ENCODE measurements at places on chromosomes 3 and 15. TPM values are rescaled to one million over a fixed set of nuclear protein-coding genes. Genes with fewer than 3 reads are reported as not detected.

- H3K27ac ChIP-seq = no peak overlapping the region
- H3K4me1 ChIP-seq = no peaks in the 10 kb centered on the region
- DNase-seq = no peak
- no peaks in the 10 kb centered on the region for H3K27me3 ChIP-seq
- H3K36me3 ChIP-seq = no peaks in the 10 kb centered on the region
- no peak overlapping the region for H3K4me3 ChIP-seq
Measured at GRCh38 chr15:47812470-47812999, 95.2 kb downstream of the SEMA6D start.

DNA sequence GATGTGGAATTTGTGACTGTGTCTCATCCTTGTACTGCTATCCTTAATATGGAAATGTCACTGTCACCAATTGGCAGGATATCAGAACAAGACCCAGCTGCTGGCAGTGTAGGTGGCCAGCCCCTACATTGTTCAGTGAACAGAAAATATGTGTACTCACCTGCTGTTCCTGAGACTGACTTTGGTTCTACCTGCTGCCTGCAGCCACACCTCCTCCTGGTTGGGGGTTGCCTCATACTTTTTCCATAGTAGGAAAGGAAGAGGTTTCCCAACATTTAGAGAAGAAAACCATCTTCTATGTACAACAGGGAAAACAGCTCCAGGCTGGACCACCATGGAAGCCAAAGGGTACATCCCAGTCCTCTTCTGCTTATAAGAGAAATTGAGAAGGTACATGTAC is 35.9 kb downstream of the SLC12A1 start:
- no peak overlapping the region for H3K27ac ChIP-seq
- H3K4me1 ChIP-seq = no peaks in the 10 kb centered on the region
- no peak overlapping the region for H3K4me3 ChIP-seq
- no peaks in the 10 kb centered on the region for H3K36me3 ChIP-seq
- peaks cover 4% of the 10 kb centered on the region for H3K27me3 ChIP-seq

- H3K4me3 ChIP-seq = no peak overlapping the region
- H3K27ac ChIP-seq = no peak overlapping the region
- no peaks in the 10 kb centered on the region for H3K27me3 ChIP-seq
- no peaks in the 10 kb centered on the region for H3K36me3 ChIP-seq
- DNase-seq = no peak
- no peaks in the 10 kb centered on the region for H3K4me1 ChIP-seq
Measured at GRCh38 chr15:76799760-76800159, 105.4 kb downstream of the SCAPER start.

DNA sequence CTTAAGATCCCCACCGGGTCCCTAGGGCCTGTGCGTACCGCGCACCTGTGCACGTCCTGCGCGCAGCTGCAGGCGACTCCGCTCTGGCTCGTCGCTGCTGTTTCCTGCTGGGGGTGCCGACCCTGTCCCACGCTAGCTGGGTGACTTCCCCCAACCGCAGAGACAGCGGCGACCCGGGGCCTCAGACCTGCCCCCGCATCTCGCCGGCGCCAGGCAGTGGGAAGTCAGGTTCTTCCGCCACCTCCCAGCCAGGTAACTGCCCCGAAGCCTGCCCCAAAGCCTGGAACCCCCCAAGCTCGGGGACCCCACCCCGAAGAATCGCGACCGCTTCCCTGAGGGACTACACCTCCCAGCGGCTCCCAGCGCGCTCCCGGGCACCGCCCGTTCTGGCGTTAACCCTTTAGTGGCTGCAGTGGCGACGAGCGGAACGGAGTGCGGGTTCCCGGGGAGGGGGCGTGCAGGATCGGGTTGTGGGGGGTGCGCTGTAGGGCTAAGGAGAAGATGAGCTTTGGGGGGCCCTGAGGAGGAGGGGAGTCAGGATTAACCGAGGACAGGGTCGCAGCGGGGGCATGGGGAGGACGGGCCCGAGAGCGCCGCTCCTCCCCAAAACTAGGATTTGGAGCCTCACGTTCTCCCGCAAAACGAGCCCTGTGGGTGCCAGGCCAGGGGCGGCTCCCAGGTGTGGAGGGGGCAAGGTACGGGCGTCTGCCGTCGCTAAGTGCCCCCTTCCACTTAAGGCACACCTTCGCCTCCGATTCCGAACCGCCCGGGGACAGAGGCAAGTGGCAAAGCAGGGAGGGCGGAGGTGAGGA is 589 bp downstream of the NEIL1 start:
- peaks cover 15% of the 10 kb centered on the region for H3K4me1 ChIP-seq
- DNase-seq = peak; percentile 16
- peak overlapping the region; percentile 85 for H3K27ac ChIP-seq
- peak overlapping the region; percentile 87 for H3K4me3 ChIP-seq
- no peaks in the 10 kb centered on the region for H3K27me3 ChIP-seq

- no peak for DNase-seq
- no peaks in the 10 kb centered on the region for H3K36me3 ChIP-seq
- H3K4me3 ChIP-seq = no peak overlapping the region
- no peaks in the 10 kb centered on the region for H3K27me3 ChIP-seq
Measured at GRCh38 chr3:159616234-159616825, 372.3 kb upstream of the IL12A start.

DNA sequence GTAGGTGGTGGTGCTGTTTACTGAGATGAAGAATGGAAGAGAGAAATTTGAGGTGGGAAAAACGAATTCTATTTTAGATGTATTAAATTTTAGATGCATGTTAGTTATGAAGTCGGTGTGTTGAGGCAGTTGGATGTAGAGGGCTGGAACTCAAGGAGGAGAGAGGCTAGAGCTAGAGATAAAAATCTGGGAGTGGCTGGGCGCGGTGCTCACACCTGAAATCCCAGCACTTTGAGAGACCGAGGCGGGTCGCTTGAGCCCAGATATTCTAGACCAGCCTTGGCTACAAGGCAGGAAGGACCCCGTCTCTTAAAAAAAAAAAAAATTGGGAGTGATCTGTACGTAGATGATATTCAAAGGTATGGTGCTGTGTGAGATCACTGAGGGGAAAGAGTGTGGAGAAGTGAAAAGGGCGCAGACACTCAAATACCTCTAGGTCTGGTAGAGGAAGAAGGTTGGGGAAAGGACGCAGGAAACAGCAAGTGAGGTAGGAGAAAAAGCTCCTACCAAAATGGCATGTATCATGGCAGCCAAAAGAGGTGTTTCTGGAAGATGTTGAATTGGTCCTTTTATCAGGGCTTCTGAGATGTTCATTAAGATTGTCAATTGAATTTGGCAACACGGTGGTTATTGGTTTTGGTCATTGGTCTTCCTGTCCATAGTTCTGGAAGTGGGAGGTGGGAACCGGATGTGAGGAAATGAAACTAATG is 1.8 kb downstream of the YEATS2 start:
- H3K4me1 ChIP-seq = peaks cover 18% of the 10 kb centered on the region
- H3K36me3 ChIP-seq = 0 out of 2 replicates have a peak, but pooled peaks cover 2% of the 10 kb centered on the region
- H3K4me3 ChIP-seq = peak overlapping the region; percentile 79
- no peaks in the 10 kb centered on the region for H3K27me3 ChIP-seq

- H3K27me3 ChIP-seq = no peaks in the 10 kb centered on the region
- no peak overlapping the region for H3K27ac ChIP-seq
- no peaks in the 10 kb centered on the region for H3K36me3 ChIP-seq
- no peak overlapping the region for H3K4me3 ChIP-seq
Measured at GRCh38 chr3:38643592-38643991, 5.9 kb downstream of the SCN5A start.

GRCh38 chr15:45084163-45084562 is 29.8 kb downstream of the DUOX2 start:
- H3K36me3 ChIP-seq = no peaks in the 10 kb centered on the region
- no peak overlapping the region for H3K27ac ChIP-seq
- no peak for DNase-seq
- no peaks in the 10 kb centered on the region for H3K4me1 ChIP-seq
- H3K27me3 ChIP-seq = 0 out of 2 replicates have a peak, but pooled peaks cover under 1% of the 10 kb centered on the region

GRCh38 chr3:133563186-133563591 is 10.3 kb upstream of the CDV3 start:
- no peak overlapping the region for H3K27ac ChIP-seq
- H3K27me3 ChIP-seq = no peaks in the 10 kb centered on the region
- no peaks in the 10 kb centered on the region for H3K36me3 ChIP-seq
- H3K4me3 ChIP-seq = no peak overlapping the region
- H3K4me1 ChIP-seq = peaks cover 5% of the 10 kb centered on the region

DNA sequence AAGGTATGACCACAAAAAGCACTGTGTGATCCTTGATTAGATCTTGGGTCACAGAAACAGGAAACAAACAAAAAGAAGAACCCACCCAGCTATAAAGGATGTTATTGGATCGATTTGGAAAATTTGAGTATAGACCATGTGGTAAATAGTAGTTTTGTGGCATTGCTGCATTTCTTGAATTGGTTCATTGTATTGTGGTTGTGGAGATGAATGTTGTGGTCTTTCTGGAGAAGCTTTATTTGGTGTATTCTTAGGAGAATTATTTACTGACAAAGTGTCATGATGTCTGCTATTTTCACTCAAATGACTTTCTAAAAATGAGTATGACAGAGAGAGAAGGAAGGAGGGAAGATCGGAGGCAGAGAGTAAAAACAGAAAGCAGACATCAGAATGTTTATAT is 406.2 kb downstream of the CNTN4 start:
- no peak overlapping the region for H3K4me3 ChIP-seq
- no peak overlapping the region for H3K27ac ChIP-seq
- no peaks in the 10 kb centered on the region for H3K36me3 ChIP-seq
- DNase-seq = no peak
- H3K27me3 ChIP-seq = no peaks in the 10 kb centered on the region

Gene AGBL1
- total RNA-seq = not detected

Gene C3orf22
- not detected for total RNA-seq

Gene ANKRD34C
- total RNA-seq = not detected

Gene TM6SF1
- total RNA-seq = not detected

Measured in HCT116 (cell line).